Adipocyte (in vitro differentiated cells): ENCODE measurements at places on chromosomes 12 and 14.

GRCh38 chr12:110514363-110514762, 12.2 kb downstream of the RAD9B start:
- no peak for DNase-seq

- DNase-seq, result peak; percentile 32
These were observed 129.2 kb upstream of the ARHGAP5 start for GRCh38 chr14:31947680-31948595.

DNA sequence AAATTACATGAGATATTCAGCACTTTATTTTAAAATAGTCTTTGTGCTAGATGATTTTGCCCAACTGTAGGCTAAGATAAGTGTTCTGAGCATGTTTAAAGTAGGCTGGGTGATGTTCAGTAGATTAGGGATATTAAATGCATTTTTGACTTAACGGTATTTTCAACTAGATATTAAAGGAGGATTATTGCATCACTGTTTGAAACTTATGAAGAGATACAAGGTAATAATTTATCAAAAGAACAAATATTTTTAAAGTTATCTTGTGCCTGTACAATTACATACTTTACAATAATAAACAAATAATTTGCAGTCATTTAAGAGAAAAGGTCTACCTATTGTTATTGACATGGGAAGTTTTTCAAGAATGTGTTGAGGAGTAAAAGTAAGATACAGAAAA, 368.6 kb upstream of the DCN start:
- no peak for DNase-seq

DNA sequence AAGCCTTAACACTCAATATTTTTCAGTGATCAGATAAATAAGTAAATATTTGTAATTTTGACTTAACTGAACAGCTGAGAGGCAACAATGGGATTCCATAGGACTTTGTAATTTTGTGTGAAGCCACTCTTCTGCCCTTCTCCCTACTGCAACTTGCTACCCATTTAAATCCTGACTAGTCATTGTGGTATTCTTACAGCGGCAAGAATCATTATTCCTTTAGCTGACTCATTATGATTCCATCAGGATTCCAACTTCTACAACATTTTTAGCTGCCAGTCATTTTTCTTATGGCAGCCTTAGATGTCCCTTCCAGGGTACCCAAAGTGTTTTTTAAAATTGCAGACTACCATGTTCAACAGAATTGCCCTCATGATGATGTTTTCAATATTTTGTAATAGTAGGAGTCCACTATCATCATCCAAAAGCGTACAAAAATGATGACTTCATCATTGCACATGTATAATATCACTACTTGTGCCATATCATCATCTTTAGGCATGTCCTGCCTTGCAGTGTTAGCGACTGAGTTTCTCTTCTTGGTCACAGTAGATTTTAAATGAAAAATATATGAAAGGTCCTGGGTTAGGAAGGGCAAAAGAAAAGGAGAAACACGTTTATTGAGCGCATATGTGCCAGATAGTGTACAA, 5.1 kb upstream of the MAGOHB start:
- peak; percentile 70 for DNase-seq

DNA sequence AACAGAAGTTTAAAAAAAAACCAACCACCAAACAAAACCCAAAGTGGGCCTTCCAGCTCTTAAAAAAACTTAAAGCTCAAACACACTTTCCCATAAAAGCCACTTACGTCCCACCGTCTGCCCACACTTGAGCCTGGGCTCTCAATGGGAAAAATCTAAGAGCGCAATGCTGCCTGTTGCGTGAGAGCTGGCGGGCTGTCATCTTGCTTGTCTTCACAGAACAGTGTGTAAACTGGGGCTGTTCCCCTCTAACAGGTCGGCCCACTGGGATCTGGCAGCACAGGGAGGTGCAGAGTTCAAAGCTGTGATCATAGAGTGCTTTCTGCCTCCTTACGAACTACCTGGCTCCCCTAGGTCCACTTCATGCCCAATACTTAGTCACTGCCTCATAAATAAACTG, 80.0 kb downstream of the DICER1 start:
- no peak for DNase-seq

DNA sequence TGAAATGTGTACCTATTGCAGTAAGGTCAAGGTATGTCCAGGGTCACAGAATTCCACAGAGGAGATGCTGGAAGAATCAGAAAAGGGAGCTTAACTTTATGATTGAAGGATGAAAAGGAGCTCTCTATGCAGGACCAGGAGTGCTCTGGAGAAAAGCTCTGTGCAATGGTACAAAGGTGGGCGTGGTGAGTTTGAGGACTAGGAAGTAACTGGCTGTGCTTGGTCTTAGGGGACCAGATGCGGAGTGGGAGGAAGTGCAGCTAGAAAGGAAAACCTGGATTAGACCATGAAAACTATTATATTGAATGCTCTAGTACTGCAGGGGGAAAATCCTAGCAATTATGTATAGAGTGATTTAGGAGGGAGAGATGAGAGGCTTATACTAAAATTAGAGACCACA, 56.8 kb downstream of the BTG1 start:
- DNase-seq, result peak; percentile 30

GRCh38 chr12:131312793-131313545, 359.3 kb downstream of the ADGRD1 start:
- DNase-seq, result no peak

- peak; percentile 75 for DNase-seq
These were observed 541 bp downstream of the GOLT1B start for GRCh38 chr12:21502164-21502496.

DNA sequence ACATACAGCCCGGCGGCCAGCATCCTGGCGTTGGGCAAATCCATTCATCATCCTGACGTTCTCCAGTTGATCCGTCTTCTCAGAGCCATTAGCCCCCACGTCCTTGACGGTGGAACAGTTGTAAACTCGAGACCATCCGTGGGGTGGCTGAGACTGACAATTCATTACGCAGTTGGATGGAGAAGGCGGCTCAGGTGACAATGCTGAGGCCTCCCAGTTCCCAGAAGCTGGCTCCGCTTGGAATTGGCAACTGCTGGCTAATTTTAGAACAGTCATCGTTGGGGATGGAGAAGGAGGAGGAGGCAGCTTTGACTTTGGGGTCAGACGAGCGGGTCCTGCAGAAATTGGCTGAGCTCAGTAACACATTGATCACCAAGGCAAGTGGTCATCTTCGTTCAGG, 186.5 kb downstream of the PHETA1 start:
- DNase-seq, result no peak

DNA sequence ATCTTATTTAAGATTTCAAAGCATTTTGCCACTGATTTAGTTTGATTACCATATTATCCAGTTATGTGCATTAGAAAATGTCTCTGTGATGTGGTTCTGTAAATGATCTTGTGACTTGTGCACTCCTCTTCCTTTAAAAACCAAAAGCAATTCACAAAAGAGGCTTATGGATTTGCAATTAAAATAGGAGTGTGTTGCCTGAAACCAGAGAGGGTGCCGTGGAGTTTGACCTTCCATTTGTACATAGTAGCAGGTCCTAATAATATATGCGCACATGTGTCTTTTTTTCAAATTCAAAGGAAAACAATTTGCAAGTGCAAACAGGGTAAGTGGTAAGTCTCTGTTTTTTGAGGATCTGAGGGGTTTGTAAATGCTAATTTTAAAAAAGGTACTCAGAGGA, 470.9 kb downstream of the VRK1 start:
- no peak for DNase-seq

DNA sequence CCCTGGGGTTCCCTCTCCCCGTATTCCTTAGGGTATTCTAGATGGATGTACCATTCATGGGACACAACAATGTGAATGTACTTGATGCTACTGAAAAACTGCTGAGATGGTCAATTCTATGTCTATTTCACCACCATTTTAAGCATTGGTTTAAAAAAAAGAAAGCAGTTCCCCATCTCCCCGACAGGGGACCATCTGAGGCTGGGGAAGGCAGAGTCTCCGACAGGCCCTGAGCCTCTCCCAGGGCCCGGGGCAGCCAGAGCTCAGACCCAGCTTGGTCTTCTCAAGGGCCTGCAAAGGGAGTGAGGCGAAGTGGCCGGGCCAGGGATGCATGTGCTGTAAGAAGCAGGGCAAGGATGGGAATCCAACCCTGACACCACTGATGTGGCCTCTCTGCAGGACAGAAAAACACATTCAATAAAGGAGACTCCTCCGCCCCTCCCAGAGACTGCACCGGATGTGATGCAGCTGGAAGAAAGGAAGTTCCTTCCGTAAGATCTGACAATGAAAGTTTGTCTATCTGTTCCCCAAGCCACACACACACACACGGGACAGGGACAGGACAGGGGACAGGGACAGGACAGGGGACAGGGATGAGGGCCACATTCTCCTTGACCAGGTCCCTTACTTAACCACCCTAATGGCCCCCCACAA, 234.1 kb downstream of the BCL11B start:
- no peak for DNase-seq

GRCh38 chr12:7045913-7046312, 14.6 kb upstream of the C1S start:
- DNase-seq, result no peak

GRCh38 chr12:132146098-132146497, 1.8 kb downstream of the NOC4L start:
- no peak for DNase-seq

- no peak for DNase-seq
These were observed 30.1 kb downstream of the P2RX4 start for GRCh38 chr12:121240062-121240420.

DNA sequence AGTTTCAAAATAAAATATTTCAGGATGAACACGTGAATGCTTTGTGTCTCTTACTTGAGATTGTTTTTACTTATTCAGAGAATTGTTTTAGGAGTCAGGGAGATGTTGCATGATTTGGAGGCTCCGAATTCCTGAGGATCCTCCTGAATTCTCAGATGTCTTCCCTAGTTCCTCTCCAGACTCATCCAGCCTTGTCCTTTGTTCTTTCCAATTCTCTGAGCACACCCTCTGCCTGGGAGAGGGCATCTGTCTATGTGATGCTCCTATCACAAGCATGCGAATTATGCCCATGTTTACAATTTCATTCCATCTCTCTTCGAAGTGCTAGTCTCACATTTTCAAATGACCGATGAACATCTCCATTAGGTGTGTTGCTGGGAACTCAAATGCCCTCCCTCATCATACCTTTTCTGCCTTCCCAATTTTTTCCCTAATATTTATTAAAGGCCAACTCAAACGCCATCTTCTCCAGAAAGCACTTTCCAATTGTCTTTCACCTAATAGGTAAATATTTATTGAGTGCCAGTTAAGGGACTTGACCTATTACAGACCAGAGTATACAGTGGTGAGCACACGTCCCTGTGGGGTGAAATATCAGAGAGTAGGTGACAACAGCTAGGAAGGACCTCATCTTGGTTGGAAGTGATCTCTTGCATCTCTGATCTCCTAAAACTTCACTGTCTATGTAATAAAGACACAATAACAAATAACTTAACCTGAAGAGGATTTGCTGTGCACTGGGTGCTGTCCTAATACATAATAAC, 64.4 kb downstream of the ARF6 start:
- DNase-seq, result no peak

DNA sequence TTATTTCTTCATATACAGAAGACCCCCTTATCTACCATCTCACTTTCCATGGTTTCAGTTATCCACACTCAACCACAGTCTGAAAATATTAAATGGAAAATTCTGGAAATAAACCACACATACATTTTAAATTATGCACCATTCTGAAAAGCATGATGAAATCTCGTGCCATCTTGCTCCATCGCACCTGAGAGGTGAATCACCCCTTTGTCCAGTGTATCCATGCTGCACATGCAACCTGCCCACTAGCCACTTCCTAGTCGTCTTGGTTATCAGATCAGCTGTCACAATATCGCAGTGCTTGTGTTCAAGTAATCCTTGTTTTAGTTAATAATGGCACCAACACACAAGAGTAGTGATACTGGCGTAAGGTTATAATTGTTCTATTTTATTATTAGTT, 145.7 kb downstream of the C12orf42 start:
- no peak for DNase-seq

DNA sequence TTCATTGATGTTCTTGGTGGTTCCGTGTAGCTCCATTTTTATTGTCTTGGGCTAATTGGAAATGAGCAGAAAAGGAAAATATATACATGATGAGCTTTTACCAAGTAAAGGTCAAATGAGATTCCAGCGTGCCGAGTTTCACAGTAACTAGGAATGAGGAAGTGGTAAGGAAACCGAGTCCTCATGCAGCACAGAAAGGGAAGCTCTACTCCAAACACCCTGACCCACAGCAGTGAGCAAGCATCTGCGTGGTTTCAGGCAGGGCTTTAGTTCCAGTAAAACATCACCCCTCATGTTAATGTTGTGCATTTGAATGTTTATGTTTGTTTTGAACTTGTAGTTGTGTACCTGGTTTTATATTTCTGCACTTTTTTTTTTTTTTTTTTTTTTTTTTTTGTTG, 208.0 kb downstream of the SLC41A2 start:
- peak; percentile 72 for DNase-seq

DNA sequence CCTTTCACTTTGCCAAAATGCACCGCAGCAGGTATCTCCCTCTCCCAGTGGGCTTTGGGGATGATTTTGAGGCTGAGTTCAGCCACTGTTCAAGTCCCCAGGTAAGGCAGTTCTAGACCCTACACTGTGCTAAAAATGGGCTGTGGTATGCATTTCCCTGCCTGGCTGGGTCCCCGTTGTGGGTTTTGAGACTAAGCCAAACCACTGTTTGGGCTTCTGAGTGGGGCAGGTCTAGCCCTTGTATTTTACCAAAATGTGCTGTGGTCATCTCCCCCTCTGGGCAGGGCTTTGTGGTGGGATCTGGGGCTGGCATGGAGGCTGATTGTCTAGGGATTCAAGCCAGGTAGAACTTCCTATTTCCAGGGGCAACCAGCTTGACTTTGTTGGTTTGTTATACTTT, 13.6 kb upstream of the OR4Q3 start:
- DNase-seq, result no peak

DNA sequence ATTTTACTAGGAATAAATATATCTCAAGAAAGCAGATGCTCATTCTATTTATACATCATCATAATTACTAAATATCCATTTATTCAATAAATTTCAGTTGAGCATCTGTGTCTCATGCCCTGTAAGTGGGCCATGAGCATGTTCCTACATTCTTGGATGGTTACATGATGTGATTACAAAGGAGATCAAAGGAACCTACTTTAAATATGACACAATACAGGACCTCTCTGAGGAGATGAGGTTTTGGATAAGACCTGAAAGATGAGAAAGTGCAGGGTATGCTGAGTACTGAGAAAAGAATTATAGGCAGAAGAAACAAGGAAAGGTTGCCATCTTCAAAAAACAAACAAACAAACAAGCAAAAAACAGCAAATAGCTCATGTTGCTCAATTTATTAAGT, 105.4 kb upstream of the CNTN1 start:
- DNase-seq, result no peak

GRCh38 chr14:101796016-101796415, 34.5 kb downstream of the PPP2R5C start:
- no peak for DNase-seq

GRCh38 chr14:61640158-61641136, 54.9 kb upstream of the HIF1A start:
- DNase-seq, result no peak
